ENCODE measurements at places on chromosomes 3 and 15. TPM values are rescaled to one million over a fixed set of nuclear protein-coding genes. Genes with fewer than 3 reads are reported as not detected.

GRCh38 chr3:190767851-190768250, 94.6 kb downstream of the GMNC start:
- ATAC-seq, result no peak

Gene CDV3
- 233 TPM for total RNA-seq

DNA sequence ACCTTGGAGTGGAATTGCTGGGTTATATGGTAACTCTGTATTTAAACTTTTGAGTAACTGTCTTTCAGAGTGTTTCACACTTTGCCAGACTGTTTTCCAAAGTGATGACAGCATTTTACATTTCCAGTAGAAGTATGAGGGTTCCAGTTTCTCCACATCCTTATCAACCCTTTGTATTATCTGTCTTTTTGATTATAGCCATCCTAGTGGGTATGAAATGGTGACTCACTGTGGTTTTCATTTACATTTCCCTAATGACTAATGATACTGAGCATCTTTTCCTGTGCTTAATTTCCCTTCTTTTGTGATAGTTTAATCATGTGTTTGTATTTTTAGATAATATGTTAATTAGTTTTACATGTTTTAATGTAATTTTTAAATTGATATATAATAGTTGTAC, 138.1 kb upstream of the DAZL start:
- ATAC-seq, result no peak

Gene BNC1
- total RNA-seq, result 0.05 TPM

Gene NTRK3
- total RNA-seq, result 6.9 TPM

DNA sequence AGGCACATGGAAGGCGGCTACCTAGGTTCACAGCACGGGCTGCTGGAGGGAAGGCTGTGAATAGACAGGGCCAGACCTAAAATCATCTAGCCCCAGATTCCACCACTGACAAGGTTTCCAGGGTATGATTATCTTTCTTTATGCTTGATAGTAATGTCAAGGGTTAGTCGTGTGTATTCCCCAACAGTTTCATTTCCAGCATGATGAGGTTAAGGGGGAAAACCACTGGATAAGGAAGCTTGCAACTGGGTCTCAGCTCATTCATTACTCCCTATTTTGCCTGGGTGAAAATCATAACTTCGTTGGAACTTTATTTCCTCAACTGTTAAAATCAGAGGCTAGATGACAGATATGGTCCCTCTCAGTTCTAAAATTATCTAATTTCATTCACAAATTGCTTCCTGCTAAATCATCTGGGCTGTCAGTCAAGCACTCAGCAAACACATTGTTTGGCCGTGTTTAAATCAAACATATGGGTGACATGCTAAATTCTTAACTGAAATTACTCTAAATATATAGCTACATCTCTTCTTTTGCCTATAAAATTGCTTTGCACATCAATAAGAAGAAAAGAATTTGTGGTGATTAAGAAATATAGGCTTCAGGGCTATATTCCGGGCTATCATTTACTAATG, 111.7 kb downstream of the CYP19A1 start:
- no peak for ATAC-seq

Gene FGF12
- 41.2 TPM for total RNA-seq

Gene FOXB1
- 12.2 TPM for total RNA-seq

All from motor neuron (in vitro differentiated cells).